ENCODE measurements at places on chromosomes 5 and 9.
A peak's percentile ranks its signal among the peaks of the same experiment; 100 is the strongest.

GRCh38 chr5:115333164-115333563 is 36.7 kb upstream of the CCDC112 start:
- peak; percentile 47 for DNase-seq

GRCh38 chr9:75960551-75960950 is 70.1 kb downstream of the PCSK5 start:
- DNase-seq = no peak

GRCh38 chr9:92986176-92987119 is 39.1 kb downstream of the FGD3 start:
- DNase-seq = peak; percentile 17

- no peak for DNase-seq
Observed at GRCh38 chr9:14912859-14913258, 2.6 kb upstream of the FREM1 start.

DNA sequence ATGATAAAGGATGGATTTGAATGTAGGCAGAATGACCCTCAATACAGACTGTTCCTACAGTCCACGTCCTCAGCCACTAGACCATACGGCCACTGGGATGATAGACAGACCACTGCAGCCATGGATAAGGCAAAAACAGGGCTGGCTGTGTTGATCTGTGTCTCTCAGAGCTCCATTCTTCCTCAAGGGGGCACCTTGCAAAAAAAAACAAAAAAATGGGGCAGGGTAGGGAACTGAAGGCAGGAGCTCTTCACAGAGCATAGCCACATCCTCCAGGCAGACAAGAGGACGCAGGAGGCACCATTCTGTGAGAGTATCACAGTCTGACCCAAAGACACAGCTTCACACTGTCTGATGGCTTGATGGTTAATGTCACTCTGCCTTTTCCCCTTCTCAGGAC is 61.2 kb upstream of the GABRP start:
- DNase-seq = no peak

DNA sequence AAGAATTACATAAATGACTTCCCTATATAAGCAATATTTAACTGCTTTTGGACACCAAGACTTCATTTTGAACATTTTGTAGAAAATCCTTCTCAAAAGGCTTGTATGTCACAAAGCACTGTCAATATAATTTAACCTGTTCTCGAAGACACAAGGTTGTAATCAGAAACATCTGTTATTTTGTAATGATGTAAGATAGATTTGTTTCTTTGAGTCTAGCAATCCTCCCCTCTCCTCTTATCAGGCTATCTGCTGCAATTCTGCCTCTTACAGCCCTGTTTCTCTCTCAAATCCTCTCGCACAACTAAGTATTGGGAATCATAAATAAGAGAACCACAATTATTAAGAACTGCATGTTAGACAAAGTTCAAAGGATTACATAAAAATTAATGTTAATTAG is 18.6 kb upstream of the TARS1 start:
- DNase-seq = peak; percentile 30

Measured in fibroblast of mammary gland (primary cell).